ENCODE measurements at places on chromosomes 11 and 22. TPM values are rescaled to one million over a fixed set of nuclear protein-coding genes. Genes with fewer than 3 reads are reported as not detected.

DNA sequence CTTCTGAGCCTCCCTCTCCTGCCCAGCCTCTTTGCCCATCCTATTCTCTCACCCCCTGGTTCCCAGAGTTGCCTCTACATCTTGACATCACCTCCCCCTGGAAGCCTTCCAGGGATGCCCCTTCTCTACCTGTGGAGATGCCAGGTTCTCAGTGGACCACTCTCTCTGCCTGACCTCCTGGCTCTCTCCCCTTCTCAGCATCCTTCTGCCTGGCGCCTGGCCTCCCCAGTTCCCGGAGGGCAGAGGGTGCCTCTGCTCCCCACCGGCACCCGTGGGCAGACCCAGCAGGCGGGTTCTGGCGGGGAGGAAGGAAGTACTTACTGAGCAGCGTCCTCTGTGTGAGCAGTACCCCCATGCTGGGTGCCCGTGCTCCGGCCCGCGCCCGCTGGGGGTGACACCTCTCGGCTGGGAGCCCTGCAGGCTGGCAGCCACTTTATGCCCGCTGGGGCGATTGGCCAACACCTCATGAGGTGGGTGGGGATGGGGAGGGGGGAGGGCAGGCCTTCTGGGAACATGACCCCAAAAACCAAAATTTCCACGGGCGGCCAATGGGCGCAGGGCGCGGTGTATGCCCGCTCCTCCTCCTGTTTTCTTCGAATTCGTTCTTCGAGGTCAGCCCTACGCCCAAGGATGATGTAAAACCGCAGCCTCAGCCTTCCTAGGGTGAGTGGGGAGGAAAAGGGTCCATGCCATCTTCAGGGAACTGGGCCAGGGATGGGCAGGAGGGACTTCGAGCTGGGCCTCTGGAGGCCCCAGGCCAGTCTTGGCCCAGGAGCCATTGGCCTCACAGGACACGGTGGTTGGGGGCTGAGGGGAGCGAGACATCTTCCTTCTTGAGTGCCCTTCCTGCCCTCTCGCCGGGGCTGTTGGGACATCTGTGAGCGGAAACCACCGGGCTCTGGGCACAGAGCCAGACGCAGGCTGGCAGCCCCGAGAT lies at the start of gene OSM:
OSM (minus strand) TSS at position 407 of the 937 bp plus-strand sequence; CDS start at position 355, 52 bp downstream.
- H3K4me3 ChIP-seq = no peak within 1 kb of the TSS
- H3K4me1 ChIP-seq = peaks cover 7% of the 10 kb centered on the region
- no peaks in the 10 kb centered on the region for H3K36me3 ChIP-seq
- H3K27ac ChIP-seq = no peak within 1 kb of the TSS

DNA sequence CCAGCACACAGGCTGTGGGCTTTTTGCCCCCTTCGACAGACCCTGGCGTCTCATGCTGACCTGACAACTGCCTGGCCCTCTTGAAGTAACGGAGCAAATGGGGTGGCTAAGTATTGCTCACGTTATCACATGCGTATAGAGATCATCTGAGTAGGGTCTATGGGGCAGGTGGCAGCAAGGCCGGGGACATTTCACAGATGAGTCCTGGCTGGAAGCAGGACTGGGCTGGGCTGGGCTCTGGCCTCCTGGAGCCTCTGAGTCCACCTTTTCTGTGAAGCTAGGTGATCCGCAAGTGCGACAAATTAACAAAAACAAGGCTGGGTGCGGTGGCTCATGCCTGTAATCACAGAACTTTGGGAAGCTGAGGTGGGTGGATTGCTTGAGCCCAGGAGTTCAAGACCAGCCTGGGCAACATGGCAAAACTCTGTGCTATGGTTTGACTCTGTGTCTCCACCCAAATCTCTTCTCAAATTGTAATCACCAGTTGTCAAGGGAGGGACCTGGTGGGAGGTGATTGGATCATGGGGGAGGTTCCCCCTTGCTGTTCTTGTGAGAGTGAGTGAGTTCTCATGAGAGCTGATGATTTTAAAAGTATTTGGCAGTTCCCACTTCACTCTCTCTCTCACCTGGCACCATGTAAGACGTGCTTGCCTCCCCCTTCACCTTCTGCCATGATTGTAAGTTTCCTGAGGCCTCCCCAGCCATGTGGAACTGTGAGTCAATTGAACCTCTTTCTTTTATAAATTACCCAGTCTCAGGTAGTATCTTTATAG lies 122.0 kb downstream of the MPPED1 start:
- no peak for DNase-seq
- no peak overlapping the region for H3K27ac ChIP-seq
- H3K27me3 ChIP-seq = no peaks in the 10 kb centered on the region

DNA sequence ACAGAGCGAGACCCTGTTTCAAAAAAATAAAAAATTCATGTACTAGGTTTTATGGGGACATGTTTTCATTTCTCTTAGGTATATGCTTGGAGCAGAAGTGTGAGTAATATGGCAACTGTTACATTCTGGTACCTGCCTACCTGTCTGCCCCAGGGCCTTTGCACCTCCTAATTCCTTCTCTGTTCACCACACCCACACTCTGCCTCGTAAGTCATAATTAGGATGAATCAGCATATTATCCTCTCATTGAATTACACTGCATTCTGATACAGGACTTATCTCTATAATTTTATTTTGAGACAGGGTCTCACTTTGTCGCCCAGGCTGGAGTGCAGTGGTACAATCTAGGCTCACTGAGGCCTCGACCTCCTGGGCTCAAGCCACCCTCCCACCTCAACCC lies 3.1 kb upstream of the RAPSN start:
- H3K4me1 ChIP-seq = no peaks in the 10 kb centered on the region
- H3K4me3 ChIP-seq = no peak overlapping the region
- no peak for DNase-seq
- no peaks in the 10 kb centered on the region for H3K36me3 ChIP-seq
- no peak overlapping the region for H3K27ac ChIP-seq
- H3K27me3 ChIP-seq = no peaks in the 10 kb centered on the region

DNA sequence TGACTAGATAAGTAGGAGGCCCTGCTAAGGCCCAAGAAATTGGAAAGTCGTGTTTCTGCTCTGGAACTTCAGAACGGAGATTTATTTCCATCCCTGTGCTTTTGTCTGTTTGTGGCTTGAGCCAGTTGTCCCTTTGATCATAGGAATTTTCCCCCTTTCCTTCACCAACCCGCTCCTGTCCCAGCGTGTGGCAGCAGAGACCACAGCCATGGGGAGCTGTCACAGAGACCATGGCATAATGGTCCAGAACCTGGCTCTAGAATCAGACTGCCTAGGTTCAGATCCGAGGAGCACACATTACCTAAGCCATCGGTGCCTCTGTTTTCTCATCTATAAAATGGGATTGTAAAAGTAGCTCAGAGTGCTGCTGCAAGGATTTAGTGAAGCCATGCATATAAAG lies 128.1 kb downstream of the GALNT18 start:
- no peaks in the 10 kb centered on the region for H3K27me3 ChIP-seq
- H3K27ac ChIP-seq = no peak overlapping the region
- H3K4me3 ChIP-seq = no peak overlapping the region
- no peak for DNase-seq
- no peaks in the 10 kb centered on the region for H3K4me1 ChIP-seq

GRCh38 chr11:61446211-61446651 lies 16.3 kb downstream of the SDHAF2 start:
- H3K27me3 ChIP-seq = no peaks in the 10 kb centered on the region
- no peak overlapping the region for H3K27ac ChIP-seq
- peak; percentile 97 for DNase-seq

DNA sequence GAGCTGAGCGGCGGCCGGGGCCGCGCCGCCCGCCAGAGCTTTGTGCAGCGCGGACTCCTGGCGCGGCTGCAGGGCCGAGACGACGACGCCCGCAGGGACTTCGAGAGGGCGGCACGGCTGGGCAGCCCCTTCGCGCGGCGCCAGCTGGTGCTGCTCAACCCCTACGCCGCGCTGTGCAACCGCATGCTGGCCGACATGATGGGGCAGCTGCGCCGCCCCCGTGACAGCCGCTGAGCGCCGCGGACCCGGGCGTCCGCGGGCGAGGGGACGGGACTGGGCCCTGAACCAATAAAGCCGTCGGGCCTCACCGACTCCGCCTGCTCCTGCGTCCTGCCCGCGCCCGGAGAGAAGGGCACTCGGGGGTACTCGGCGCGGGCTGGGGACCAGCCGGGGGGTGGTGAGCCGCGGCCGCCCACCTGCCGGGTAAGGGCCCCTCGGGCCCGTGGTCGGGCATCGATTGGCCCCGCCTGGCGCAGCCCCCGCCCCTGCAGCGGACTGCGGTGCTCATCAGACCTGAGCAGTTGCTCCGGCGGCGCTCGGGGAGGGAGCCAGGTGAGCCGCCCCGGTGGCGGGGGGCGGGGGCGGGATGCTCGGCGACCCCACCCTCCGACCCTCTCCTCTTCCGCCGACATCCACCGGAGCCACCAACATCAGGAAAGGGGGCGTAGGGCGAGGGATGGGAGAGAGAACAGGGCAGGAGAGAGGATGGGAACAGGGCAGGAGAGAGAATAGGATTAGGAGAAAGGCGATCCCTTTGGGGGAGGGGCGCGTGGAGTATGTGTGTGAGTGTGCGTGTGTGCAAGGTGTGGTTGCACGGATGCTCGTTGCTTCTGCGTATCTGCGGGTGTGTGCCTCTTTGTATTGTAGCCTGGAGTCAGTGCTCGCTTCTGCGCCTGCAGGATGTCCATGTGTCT lies at the start of gene TMEM25:
TMEM25 (plus strand) TSS at position 510 of the 914 bp plus-strand sequence. CDS start 610 bp downstream, outside the sequence.
- peak within 1 kb of the TSS; percentile 67 for H3K4me3 ChIP-seq
- H3K4me1 ChIP-seq = peaks cover 13% of the 10 kb centered on the region

GRCh38 chr22:40053460-40053859 lies 58.7 kb downstream of the FAM83F start:
- no peak overlapping the region for H3K4me3 ChIP-seq
- no peak overlapping the region for H3K27ac ChIP-seq
- no peaks in the 10 kb centered on the region for H3K27me3 ChIP-seq
- H3K36me3 ChIP-seq = no peaks in the 10 kb centered on the region
- no peak for DNase-seq
- H3K4me1 ChIP-seq = no peaks in the 10 kb centered on the region

DNA sequence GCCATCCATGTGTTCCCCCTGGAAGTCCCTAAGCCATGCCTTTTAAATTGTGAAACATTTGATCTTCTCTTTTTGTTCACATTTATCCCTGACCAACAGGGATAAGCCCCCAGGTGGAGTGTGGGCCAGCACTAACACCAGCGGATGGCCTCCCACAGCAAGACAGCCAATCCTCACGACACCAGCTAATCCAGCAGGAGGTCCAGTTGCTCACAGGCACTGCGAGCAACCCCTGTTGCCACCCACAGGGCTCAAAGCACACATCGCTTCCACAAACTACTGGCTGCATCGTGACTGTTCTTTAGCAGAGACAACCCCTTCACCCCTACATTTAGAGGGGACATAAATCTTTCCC lies 2.0 kb downstream of the PCSK7 start:
- peaks cover 16% of the 10 kb centered on the region for H3K36me3 ChIP-seq
- H3K27me3 ChIP-seq = no peaks in the 10 kb centered on the region
- H3K4me3 ChIP-seq = no peak overlapping the region
- no peak for DNase-seq
- H3K27ac ChIP-seq = no peak overlapping the region

GRCh38 chr11:96180341-96180740 lies 162.7 kb downstream of the MAML2 start:
- no peaks in the 10 kb centered on the region for H3K36me3 ChIP-seq
- H3K27ac ChIP-seq = no peak overlapping the region

DNA sequence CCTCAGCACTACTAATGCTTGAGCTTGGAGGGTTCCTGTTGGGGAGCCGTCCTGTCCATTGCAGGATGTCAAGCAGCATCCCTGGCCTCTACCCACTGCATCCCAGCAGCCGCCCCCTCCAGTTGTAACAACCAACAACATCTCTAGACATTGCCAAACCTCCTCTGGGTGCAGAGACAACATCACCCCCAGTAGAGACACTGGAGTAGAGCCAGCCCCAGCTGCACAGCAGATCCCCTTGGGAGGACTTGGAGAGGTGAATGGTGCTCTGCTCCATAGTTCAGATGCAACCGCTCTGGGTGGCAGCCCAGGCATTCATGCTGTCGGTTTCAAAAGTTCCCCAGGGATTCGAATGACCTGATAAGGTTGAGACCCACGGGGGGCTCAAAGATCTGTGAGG lies 259.0 kb downstream of the MN1 start:
- no peaks in the 10 kb centered on the region for H3K4me1 ChIP-seq
- no peak for DNase-seq
- no peak overlapping the region for H3K27ac ChIP-seq
- no peaks in the 10 kb centered on the region for H3K36me3 ChIP-seq

GRCh38 chr22:39999144-39999757 lies 4.5 kb downstream of the FAM83F start:
- H3K4me1 ChIP-seq = no peaks in the 10 kb centered on the region
- no peak for DNase-seq
- no peak overlapping the region for H3K27ac ChIP-seq
- no peak overlapping the region for H3K4me3 ChIP-seq
- no peaks in the 10 kb centered on the region for H3K36me3 ChIP-seq
- H3K27me3 ChIP-seq = no peaks in the 10 kb centered on the region

DNA sequence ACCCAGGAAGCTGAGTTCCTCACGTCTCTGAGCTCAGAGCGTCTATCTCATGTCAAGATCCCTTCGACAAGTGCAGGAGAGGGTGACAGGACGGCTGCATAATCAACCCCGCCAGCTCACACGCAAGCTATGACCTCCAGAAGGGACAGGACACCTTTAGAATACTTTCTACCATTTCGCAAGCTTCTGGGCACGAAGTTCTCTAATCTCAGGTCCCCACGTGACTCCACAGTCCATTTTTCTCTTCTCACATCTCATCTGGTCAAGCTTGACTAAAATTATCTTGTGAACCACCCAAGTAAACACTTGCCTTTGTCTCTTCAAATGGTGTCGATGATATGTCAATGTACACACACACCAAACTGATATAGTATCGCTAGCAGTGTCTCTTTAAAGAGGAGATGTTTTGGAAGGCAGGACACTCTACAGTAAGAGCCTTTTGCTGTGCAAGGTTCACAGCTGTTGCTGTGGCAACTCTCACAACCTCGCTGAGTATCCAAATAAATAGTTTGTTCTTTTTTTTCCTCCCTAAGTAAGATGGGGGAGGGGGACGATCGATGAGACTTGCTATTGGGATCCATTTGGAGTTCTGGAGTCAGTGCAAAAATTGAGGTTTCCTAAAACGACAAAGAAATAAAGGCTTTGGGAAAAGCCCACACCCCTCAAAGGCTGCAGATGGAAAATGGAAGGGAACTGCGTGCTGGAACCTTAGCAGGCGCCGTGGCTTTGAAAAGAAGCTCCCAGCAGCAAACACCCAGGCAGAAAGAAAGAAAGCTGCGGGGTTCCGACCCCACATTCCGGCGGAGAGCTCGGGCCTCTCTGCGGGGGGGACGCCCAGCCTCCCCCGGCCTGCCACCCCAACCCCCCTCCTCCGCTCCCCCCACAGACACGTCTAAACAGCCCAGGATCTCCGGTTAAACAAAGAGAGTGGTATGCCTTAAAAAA lies 215.4 kb upstream of the UBASH3B start:
- no peaks in the 10 kb centered on the region for H3K27me3 ChIP-seq
- no peak for DNase-seq
- no peaks in the 10 kb centered on the region for H3K4me1 ChIP-seq
- no peak overlapping the region for H3K27ac ChIP-seq
- no peak overlapping the region for H3K4me3 ChIP-seq

Gene NAV2
- 2.6 TPM for total RNA-seq

Gene ART1
- total RNA-seq = not detected

Gene BIK
- total RNA-seq = 1.4 TPM

Gene GSTT2
- not detected for total RNA-seq

Gene TIGD3
- 0.25 TPM for total RNA-seq

Gene CARD10
- total RNA-seq = 40.7 TPM

Gene MYOD1
- total RNA-seq = not detected

Gene KDM4E
- not detected for total RNA-seq

Gene APOL5
- total RNA-seq = not detected
